ENCODE measurements at places on chromosomes 12 and 14. TPM values are rescaled to one million over a fixed set of nuclear protein-coding genes. Genes with fewer than 3 reads are reported as not detected.

The CYP27B1 gene
- under 0.01 TPM for total RNA-seq

The LBHD2 gene
- total RNA-seq, result not detected

The TRAF3 gene
- 5.7 TPM for total RNA-seq

The TDG gene
- 27.1 TPM for total RNA-seq

The IL22 gene
- not detected for total RNA-seq

The LRTM2 gene
- not detected for total RNA-seq

The BDKRB2 gene
- total RNA-seq, result 2.6 TPM

The DCD gene
- total RNA-seq, result not detected

The OR4K17 gene
- total RNA-seq, result not detected

The HCAR2 gene
- 1.6 TPM for total RNA-seq

The ACOT6 gene
- not detected for total RNA-seq

The IL31 gene
- not detected for total RNA-seq

The KIF5A gene
- total RNA-seq, result under 0.01 TPM

The LRP1-AS gene
- 1.0 TPM for total RNA-seq

The TTLL5 gene
- 13.6 TPM for total RNA-seq

All from skeletal muscle tissue (tissue), 5 donors.